ENCODE measurements at places on chromosomes 6 and 20. TPM values are rescaled to one million over a fixed set of nuclear protein-coding genes. Genes with fewer than 3 reads are reported as not detected.

Gene LY6G6D
- total RNA-seq = not detected

Gene IL17A
- total RNA-seq = not detected

Gene ADGRB3
- total RNA-seq = 6.4 TPM

Gene PDE7B
- 41.9 TPM for total RNA-seq

Gene FOXF2
- total RNA-seq = 1.2 TPM

Data from cardiac ventricle fibroblast (primary cell).